ENCODE measurements at places on chromosomes 2 and 18. TPM values are rescaled to one million over a fixed set of nuclear protein-coding genes. Genes with fewer than 3 reads are reported as not detected.

- no peak for DNase-seq
- 0 out of 2 replicates have a peak, but pooled peaks cover 5% of the 10 kb centered on the region for H3K4me1 ChIP-seq
- H3K27ac ChIP-seq, result no peak overlapping the region
- no peaks in the 10 kb centered on the region for H3K27me3 ChIP-seq
- H3K4me3 ChIP-seq, result no peak overlapping the region
Observed at GRCh38 chr2:31476511-31477180, 62.1 kb upstream of the XDH start.

DNA sequence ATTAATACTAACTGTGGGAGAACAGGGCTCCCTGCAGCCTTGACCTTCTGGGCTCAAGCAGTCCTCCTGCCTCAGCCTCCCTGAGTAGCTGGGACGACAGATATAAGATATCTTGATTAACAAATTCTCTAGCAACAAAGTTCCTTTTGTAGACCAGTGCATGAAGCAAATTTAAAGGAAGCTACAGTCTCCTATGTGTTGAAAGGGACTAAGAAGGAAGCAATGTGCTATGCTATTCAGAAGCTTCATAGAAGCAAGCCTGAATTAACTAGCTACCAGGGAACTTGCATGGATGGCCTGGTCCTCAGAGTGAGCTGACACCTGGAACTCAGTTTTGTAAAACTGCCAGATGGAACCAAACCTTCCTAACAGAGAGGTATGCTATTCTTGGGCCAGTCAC, 33.2 kb downstream of the RAPH1 start:
- no peaks in the 10 kb centered on the region for H3K27me3 ChIP-seq
- DNase-seq, result no peak
- H3K4me3 ChIP-seq, result no peak overlapping the region
- H3K27ac ChIP-seq, result no peak overlapping the region
- peaks cover 7% of the 10 kb centered on the region for H3K36me3 ChIP-seq

- peaks cover 8% of the 10 kb centered on the region for H3K36me3 ChIP-seq
- H3K27me3 ChIP-seq, result peaks cover 25% of the 10 kb centered on the region
- peak overlapping the region; percentile 75 for H3K4me3 ChIP-seq
- H3K27ac ChIP-seq, result no peak overlapping the region
Observed at GRCh38 chr18:35580701-35581539, 620 bp upstream of the GALNT1 start.

DNA sequence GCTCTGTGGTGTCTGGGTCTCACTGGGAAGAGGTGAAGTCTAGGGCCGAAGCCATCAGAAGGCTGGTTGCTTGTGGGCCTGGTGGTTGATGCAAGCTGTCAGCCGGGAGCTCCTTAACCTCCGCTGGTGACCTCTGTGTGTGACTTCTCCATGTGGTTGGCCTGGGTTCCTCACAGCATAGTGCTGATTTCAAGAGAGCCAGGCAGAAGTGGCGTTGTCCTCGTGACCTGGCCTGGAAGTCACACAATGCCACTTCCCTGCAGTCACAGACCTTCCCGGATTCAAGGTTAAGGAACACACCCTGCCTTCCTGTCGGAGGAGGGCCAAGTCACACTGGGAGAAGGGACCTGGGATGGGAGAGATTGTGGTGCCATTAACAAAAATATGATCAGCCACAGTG, 303.7 kb upstream of the HS6ST1 start:
- H3K27me3 ChIP-seq, result no peaks in the 10 kb centered on the region
- H3K4me1 ChIP-seq, result no peaks in the 10 kb centered on the region
- no peak overlapping the region for H3K4me3 ChIP-seq
- H3K27ac ChIP-seq, result no peak overlapping the region

Gene EVA1A
- 8.5 TPM for total RNA-seq

Gene UGT1A5
- total RNA-seq, result not detected
